Kidney epithelial cell (primary cell): ENCODE measurements at places on chromosomes 3 and 15.

DNA sequence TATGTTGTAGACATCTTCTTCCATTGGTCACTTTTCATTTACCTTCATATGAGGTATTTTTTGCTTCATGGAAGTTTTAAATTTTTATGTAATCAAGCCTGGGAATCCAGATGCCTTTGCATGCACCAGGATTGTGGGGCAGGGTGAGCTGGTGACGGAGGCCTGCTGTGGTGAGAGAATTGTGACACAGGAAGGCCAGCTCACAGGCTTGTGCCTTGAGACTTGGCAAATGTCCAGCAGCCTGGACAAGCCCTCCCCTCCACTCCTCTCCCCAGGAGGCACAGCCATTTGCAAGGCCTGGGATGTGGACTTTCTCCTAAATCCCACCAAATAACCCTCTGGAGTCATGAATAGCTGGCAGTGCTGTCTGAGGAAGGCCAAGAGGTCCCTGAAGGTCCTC is 67.4 kb downstream of the RHCG start:
- DNase-seq = no peak

GRCh38 chr3:169280646-169281045 is 382.9 kb downstream of the MECOM start:
- DNase-seq = no peak

DNA sequence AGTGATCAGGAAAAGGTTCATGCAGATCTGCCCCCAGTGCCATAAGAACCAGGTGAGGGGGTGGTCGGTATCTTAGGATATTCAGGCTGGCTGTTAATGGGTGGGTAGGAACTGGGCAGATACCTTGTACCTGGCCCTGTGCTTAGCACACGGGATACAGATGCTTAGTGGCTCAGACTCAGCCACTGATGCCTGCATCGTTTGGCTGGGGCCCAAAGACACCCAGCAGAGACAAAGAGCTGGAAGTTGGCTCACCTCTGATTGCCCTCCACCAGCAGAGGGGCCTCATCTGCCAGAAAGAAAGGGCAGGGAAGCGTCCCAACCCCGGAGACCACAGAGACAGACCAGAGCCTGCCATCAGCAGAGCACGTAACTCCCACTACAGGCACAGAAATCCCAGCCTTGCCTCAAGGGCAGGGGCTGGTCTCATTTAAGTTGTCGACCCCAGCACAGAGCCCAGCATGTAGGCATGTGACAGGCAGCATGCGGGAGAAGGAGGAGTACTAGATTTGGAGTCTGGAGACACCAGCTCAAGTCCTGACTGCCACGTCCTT is 64.1 kb upstream of the SLC6A1 start:
- DNase-seq = no peak

GRCh38 chr15:33148129-33148751 is 46.3 kb downstream of the FMN1 start:
- DNase-seq = no peak

- no peak for DNase-seq
These were observed 24.5 kb upstream of the NEDD4 start for GRCh38 chr15:56017920-56018319.

GRCh38 chr3:146162561-146162960 is 1.6 kb upstream of the PLOD2 start:
- no peak for DNase-seq

DNA sequence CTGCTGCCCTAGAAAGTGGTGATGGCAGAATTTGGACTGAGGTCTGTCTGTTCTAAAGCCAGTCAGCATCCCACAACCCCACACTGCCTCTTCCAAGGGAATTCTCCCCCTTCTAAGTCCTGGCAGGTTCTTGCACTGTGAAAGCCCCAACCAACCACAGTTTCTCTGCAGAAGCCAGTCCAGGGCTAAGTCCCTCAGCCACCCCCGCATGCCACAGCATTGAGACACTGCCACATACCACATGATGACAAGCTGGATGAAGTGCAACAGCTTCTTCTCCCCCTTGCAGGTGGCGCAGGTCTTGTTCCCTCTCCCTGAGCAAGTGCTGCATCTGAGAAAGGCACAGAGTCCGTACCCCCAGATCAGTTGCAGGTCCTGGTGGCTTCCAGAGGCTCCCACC is 18.6 kb downstream of the SSUH2 start:
- DNase-seq = no peak

- no peak for DNase-seq
These were observed 48.9 kb downstream of the PTPN9 start for GRCh38 chr15:75530169-75530568.

- DNase-seq = no peak
These were observed 150.5 kb downstream of the WDR76 start for GRCh38 chr15:43977072-43977884.

- DNase-seq = no peak
These were observed 59.6 kb downstream of the COL6A6 start for GRCh38 chr3:130576375-130577266.

DNA sequence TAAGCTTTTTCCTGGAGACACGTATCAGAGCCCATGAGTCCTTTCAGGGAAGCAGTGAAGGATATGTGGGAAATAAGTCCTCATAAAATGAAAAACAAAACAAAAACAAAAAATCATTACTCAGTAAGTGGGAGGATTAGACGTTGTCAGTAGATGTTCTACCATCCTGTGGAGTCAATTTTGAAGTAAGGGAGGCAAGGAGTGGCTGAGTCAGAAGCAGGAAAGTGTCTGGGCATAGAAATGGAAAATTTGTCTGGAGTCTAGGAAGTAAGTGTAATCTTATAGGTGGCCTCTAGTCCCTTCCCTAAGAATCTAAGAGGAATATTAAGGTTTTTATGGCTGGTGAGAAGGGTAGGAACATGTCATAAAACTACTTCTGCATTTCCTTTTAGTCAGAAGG is 339.8 kb upstream of the SEMA6D start:
- DNase-seq = no peak

GRCh38 chr3:112010636-112011035 is 11.9 kb downstream of the TAGLN3 start:
- DNase-seq = no peak

DNA sequence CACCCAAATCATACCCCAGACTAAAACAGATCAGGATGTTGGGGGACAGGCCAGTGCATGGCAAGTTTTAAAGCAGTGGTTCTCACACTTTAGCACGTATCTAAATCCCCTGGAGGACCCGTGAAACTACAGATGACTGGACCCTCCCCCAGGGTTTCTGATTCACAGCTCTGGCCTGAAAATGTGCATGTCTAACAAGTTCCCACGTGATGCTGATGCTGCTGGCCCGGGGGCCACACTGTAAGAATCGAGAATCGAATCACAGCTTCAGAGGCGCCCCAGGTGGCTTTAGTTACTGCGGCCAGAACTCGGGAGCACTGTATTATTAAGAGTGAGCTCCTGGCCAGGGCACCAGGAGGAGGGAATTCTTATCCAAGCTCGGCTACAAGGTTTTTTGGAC is 11.6 kb downstream of the ADAMTS17 start:
- no peak for DNase-seq

DNA sequence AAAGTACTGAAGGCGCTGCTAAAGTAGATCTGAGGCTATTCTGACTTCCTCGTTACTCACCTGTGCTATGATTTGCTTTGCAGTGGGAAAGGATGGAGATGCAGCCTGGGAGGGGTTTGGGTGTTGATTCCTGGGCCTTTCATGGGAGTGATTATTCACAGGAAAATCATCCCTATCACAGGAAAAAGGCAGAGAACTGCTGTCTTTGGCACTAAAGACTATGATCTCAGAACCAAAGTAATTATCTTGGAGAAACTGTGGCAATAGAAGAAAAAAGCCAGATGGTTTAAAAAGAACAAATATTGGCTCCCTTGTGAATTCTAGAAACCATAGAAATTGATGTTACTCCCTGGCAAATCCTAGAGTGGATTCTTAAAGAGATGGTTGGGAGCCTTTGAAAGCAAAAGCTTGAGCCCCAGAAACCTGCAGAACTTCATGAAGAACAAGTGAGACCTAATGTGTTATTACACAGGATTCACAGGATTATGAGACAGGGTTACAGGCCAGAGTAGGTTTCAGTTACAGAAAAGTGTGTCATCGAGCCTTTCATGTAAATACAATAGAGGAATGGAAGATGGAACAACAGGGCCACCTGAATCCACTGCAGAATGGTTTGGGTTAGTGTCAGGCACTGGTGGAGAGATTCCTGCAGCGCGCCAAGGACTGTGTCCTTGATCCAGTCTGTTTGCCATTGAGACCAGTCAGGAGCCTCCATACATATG is 85.7 kb downstream of the OXNAD1 start:
- DNase-seq = no peak

GRCh38 chr3:142896201-142896755 is 7.4 kb upstream of the PCOLCE2 start:
- DNase-seq = peak; percentile 55

GRCh38 chr15:23828786-23829185 is 141.7 kb upstream of the NDN start:
- DNase-seq = no peak

DNA sequence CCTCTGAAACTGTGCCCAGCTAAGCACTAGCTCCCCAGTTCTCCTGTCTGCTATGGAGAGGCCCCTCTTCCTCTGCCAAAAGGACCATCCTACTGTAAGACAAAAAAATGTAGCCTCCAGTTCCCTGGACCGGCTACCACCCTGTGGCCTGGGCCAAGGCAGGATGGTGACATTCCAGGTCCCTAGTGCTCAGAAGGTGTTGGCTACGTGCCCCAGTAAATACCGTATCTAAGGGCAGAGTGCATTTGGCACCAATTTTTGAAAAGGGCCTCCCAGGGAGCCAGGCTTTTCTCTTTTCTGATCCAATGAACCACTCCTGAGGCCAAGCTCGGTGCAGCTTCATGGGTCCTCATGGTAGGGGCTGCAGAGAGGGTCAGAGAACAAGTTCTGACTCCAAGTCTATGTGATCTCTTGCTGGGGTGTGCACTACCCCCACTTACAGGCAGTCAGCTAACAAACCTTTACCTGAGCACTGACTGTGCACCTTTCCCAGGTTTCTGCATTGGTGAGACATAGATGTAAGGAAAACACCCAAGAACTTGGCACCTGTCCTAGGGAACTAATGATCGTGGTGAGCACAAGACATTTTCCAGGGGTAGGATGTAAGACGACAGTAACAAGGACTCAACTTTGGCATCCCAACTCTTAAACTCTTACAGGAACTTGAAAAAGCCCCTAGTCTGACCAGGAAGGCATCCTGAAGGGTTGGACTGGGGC is 32.6 kb downstream of the TLE3 start:
- no peak for DNase-seq

DNA sequence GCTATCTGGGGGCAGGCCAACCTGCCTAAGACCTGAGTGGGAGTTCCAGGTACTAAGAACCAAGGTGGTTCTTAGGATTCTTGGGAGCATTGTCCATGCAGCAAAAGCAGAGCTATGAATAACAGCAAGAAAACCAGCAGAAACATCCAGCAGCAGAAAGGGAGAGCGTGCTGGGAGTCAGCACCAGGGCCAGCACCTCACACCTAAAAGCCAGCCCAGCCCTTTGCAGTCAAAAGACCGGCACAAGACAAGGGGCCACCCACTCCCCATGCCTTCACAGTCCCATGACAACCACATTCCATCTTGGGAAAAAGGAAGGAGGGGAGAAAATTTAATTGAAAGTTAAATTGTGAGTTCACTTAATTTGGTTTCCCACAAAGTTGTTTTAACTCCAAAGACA is 364.9 kb downstream of the AGBL1 start:
- no peak for DNase-seq

GRCh38 chr3:39349080-39349479 is 19.6 kb downstream of the CCR8 start:
- DNase-seq = no peak

GRCh38 chr3:155741603-155742002 is 3.3 kb downstream of the PLCH1 start:
- DNase-seq = no peak

DNA sequence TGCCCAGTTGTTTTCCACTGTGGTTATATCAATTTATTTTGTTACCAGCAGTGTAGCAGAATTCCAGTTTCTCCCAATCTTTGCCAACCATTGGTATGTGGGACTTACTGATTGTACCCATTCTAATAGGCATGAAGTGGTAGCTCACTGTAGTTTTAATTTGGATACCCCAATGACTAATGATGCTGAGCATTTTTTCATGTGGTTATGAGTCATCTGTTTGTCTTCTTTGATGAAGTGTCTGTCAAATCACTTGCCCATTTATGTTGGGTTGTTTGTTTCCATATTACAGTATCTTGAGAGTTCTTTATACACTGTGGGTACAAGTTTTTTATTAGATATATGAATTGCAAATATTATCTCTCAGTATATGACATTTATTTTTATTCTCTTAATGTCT is 644.3 kb downstream of the NR2F2 start:
- no peak for DNase-seq

- DNase-seq = no peak
These were observed 1.7 kb upstream of the DLL4 start for GRCh38 chr15:40927495-40927872.

GRCh38 chr15:95132774-95133173 is 901.4 kb downstream of the MCTP2 start:
- DNase-seq = peak; percentile 91

GRCh38 chr3:12695112-12695511 is 31.2 kb upstream of the RAF1 start:
- DNase-seq = no peak

- DNase-seq = no peak
These were observed 244.0 kb upstream of the TPM1 start for GRCh38 chr15:62798536-62798935.

GRCh38 chr3:194399166-194399565 is at the start of gene GP5:
GP5 (minus strand) TSS chr3:194399266; CDS start chr3:194398282, 984 bp downstream.
- no peak for DNase-seq

DNA sequence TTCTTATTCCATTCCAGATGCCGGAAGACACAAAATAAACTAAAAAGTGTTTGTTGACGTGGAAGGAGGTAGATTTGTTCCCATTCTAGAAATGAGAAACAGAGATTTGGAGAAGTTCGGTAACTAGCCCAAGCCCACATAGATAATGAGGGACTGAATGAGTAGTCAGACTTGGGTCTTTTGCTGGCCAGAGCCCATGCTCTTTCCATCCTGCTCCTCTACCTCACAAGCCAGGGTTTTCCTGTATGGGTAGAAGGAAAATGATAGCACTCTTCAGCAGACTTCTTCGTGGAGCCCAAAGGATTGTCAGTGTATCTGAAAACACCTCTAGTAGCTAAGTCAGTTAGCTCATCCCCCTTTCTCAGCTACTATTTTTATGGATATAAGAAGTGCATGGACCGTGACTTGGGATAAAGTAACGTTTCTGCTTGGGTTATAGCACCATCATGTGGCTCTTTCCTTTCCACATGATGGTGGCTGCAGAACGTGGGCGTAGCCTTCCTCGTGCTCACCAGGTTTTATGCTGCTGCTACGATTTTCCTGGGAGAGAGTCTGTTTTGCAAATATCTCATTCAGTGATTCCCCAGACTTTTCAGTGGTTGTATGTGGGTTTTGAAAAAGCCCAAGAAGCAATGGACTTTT is 84.6 kb downstream of the DGKG start:
- no peak for DNase-seq

- DNase-seq = no peak
These were observed 63.6 kb downstream of the LINGO1 start for GRCh38 chr15:77568973-77569728.
